ENCODE measurements at places on chromosomes 6 and 20. TPM values are rescaled to one million over a fixed set of nuclear protein-coding genes. Genes with fewer than 3 reads are reported as not detected.

C20orf144 gene
- total RNA-seq: not detected

- H3K27me3 ChIP-seq: peaks cover 22% of the 10 kb centered on the region
- no peak overlapping the region for H3K27ac ChIP-seq
- H3K4me3 ChIP-seq: no peak overlapping the region
- no peak for DNase-seq
- no peaks in the 10 kb centered on the region for H3K4me1 ChIP-seq
These were observed 393.1 kb downstream of the SMOC2 start for GRCh38 chr6:168834042-168834587.

NEDD9 gene
- 12.1 TPM for total RNA-seq

DNA sequence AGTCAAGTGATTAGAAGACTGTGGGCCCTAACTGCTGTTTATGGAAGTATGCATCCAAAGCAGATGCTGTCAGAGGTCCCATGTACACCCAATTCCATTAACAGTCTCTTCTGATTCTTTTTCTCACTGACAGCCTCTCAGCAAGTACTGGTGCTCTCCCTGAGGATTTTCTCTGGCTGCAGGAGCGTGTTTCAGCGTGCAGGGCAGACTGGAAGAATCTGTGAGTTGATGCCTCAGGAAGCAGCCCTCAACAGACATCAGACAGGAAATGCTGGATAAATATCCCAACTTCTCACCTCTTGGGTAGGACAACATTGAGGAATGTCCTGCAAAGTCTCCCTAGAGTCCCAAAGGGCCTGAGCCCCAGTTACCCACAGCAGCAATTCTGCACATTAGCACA, 40.8 kb downstream of the ANKEF1 start:
- DNase-seq: no peak
- peaks cover 44% of the 10 kb centered on the region for H3K4me1 ChIP-seq
- H3K4me3 ChIP-seq: no peak overlapping the region
- H3K36me3 ChIP-seq: no peaks in the 10 kb centered on the region
- H3K27ac ChIP-seq: peak overlapping the region; percentile 63
- H3K27me3 ChIP-seq: no peaks in the 10 kb centered on the region

GRCh38 chr20:46126440-46127056, 8.4 kb downstream of the CD40 start:
- H3K27me3 ChIP-seq: peaks cover 22% of the 10 kb centered on the region
- peak; percentile 67 for DNase-seq
- peak overlapping the region; percentile 37 for H3K27ac ChIP-seq
- H3K4me1 ChIP-seq: peaks cover 41% of the 10 kb centered on the region

All from PC-3 (cell line).